ENCODE measurements at places on chromosomes 1 and 21.
A peak's percentile ranks its signal among the peaks of the same experiment; 100 is the strongest.

GRCh38 chr21:38813547-38813946, 7.8 kb downstream of the ETS2 start:
- no peak for DNase-seq

- DNase-seq, result peak; percentile 42
Measured at GRCh38 chr1:160641323-160642280, 5.2 kb downstream of the SLAMF1 start.

DNA sequence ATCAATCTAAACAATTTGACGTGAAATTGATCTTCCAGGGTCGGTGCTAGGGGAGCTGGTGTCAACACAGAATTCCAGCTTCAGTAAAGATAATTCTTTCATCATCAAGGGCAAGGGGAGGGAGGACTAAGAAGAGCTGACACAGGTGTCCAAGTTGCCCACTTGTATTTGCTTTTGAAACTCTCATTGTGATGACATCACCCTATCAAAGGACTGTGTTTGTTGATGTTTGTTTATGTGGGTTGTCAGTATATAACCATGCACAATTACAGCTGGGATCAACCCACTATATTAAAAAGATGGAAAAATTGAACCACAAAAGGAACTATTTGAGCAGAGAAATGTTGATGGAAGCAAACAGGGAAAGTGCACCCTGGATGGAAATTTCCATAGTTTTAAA, 48.8 kb downstream of the ZC3H11B start:
- DNase-seq, result no peak

DNA sequence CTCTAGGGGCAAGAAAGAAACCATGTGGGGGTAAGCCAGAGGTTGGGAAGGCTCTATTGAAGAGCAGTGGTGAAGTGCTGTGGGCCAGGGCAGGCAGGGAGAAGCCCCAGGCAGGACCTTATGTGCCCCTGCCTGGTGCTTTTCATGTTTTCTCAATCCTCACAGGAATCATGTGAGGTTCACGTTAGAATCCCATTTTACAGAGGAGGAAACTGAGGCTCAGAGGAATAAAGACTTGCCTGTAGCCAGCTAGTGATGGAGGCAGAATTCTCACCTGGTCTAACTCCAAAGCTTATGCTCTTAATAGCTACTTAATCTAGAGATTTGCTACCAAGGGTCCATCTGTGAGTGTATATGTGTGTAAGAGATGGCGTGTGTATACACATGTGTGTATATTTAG, 4.2 kb downstream of the TTC22 start:
- DNase-seq, result no peak

- no peak for DNase-seq
Measured at GRCh38 chr1:175757381-175758015, 14.1 kb upstream of the TNR start.
